Fibroblast of villous mesenchyme (primary cell): ENCODE measurements at places on chromosomes 3 and 15. TPM values are rescaled to one million over a fixed set of nuclear protein-coding genes. Genes with fewer than 3 reads are reported as not detected.

DNA sequence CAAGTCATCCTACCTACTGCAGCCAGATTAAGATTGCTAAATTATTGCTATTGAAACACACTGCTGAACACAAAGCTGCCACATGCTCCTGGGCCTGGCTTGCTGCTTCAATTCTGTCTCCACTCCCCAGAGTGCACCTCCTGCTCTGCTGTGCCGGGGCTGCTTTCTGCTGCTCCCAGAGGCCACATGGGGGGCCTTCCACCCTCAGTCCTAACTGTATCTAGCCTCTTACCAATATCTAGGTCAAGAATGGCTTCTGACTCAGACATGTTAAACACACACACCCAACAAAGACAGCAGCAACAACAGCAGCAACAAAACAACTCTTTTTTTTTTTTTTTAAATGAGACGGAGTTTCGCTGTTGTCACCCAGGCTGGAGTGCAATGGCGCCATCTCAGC is 33.0 kb downstream of the MYZAP start:
- DNase-seq, result no peak

DNA sequence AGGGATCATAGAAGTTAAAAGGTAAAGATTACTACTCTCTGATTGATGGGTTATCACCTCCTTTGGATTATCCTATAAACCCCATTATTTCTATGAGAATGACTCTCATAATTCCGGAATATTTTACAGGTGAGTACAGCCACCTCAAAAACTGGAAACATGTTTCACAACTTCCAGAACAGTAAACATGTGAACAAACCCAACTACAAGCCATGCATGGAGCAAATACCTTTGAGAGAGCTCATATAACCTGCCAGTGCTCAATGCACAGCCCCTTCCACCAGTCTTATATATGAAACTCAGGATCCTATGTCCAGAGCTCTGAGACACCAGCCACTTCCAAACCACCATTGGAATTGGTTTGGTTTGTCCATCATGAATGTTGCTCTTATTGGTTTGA is 208.0 kb downstream of the MECOM start:
- DNase-seq, result no peak

DNA sequence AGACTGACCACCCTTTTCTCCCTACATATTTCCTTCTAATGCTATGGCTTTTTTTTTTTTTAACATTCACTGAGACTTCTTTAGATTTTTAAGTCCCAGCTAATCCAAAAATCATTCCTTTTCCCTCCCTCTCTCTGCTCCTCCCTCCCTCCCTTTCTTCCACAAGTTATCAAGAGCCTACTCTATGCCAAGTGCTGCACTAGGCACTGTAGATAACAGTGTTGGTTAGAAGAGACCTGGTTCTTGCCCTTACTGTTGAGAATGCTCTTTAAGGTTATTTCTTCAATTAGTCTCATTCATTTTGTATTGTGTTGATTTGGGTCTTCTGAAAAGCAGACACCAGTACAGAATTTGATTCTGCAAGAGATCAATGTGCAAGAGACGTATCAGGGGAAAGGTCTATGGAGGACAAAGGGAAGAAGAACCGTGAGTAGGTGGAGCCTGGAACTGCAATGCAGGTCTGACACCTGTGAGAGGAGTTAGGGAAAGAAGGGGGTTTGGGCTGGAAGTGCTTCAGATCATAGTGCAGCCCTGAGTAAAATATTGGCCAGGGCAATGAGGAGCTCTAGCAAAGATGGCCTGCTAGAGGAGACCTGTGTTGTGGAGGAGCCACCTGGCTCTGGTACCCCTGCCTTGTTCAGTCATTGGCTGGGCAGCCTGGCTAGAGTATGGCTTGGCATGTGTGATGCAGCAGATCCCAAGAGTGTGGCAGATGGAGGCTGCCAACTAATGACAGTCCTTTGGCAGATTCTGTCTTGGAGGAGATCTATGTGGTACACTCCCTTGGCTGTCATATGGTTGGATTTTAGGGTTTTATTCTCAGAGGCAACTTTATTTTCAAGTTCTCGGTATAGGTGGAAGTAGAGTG is 9.7 kb upstream of the PCOLCE2 start:
- no peak for DNase-seq

DNA sequence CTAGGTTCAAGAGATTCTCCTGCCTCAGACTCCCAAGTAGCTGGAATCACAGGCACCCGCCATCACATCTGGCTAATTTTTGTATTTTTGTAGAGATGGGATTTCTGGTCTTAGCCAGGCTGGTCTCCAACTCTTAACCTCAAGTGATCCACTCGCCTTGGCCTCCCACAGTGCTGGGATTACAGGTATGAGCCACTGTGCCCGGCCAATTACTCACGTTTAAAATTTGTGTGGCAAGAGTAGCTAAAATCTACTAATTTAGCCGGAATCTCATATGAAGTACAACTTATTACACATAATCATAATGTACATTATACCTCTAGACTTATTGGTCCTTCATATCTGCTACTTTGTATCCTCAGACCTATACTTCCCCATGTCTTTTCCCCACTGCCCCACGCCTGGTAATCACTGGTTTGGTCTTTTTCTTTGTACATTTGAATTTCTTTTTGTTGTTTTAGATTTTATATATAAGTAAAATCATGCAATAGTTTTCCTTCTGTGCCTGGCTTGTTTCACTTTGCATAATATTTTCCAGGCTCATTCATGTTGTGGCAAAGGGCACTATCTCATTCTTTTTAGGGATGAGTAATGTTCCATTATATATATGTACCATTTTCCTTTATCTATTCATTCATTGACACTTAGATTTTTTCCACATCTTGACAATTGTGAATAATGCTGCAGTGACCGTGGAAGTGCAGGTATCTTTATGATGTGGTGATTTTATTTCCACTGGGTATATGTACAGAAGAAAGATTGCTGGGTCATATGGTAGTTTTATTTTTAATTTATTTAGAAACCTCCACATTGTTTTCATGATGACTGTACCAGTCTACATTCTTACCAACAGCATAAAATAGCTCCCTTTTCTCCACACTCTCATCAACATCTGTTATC is 605.0 kb upstream of the CBLB start:
- no peak for DNase-seq

DNA sequence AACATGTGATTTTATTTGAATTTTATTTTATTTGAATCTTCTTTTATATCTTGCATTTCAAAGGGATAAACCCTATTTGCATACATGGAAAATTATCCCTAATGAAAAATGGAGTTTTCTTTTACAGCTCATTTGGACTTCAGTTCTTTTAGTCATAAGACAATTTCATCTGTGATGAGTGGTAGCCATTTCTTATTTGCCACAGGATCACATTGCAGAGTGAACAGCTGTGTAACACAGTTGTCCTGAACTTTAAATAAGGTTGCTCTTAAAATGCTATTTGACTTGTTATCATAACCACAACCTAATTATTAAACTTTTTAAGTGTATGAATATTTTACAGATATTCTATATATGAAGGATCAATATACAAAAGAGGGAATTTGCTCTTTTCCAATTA is 221.7 kb upstream of the ROPN1 start:
- no peak for DNase-seq

DNA sequence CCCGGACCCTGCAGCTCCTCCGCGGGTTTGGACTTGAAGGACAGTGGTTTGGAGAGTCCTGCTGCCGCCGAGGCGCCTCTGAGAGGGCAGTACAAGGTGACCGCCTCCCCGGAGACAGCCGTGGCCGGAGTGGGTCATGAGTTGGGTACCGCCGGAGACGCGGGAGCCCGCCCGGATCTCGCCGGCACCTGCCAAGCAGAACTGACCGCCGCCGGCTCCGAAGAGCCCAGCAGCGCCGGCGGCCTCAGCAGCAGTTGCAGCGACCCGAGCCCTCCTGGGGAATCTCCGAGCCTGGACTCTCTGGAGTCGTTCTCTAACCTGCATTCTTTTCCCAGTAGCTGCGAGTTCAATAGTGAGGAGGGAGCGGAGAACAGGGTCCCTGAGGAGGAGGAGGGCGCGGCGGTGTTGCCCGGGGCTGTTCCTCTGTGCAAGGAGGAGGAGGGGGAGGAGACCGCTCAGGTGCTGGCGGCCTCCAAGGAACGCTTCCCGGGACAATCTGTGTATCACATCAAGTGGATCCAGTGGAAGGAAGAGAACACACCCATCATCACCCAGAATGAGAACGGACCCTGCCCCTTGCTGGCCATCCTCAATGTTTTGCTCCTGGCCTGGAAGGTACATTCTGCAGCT is 634 bp downstream of the MINDY2 start:
- no peak for DNase-seq

- peak; percentile 41 for DNase-seq
Observed at GRCh38 chr3:160403028-160403545, 3.6 kb downstream of the SMC4 start.

GRCh38 chr3:50336452-50337174 is 4.0 kb downstream of the RASSF1 start:
- DNase-seq, result no peak

DNA sequence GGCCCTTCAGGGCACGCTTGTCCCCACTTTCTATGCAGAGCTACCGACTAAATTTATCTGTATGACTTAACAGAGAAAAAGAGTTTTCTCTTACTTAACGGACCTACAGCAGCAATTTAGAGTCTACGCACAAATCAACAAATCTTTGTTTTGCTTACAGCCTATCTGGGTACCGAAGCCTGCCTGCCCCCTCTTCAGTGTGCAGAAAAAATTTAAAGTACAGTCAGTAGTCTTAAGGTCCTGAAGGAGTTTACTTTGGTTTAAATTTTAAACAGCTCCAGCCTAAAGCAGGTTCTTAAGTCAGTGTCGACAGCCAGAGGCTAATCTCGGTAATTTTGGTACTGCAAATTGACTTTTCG is 570 bp downstream of the SACM1L start:
- no peak for DNase-seq

DNA sequence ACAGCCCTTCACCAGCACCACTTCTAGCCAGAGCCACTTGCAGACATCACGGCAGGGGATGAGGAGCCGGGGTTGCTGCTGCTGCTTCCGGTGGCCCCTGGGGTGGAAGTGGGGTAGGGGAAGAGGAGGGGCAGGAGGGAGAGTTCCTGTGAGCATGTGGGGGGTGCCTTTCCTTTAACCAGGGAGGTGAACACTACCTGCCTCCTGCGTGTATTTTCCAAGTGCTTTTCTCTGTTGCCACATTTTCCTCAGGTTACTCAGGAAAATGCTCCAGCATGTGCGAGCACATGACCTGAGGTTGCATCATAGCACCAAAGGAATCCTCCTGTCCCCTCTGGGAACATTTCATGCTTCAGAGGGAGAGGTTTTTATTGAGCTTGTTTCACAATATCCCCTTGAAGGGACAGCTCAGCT is 12.2 kb upstream of the SACM1L start:
- peak; percentile 95 for DNase-seq

GRCh38 chr3:177037241-177037640 is 160.0 kb downstream of the TBL1XR1 start:
- DNase-seq, result no peak

DNA sequence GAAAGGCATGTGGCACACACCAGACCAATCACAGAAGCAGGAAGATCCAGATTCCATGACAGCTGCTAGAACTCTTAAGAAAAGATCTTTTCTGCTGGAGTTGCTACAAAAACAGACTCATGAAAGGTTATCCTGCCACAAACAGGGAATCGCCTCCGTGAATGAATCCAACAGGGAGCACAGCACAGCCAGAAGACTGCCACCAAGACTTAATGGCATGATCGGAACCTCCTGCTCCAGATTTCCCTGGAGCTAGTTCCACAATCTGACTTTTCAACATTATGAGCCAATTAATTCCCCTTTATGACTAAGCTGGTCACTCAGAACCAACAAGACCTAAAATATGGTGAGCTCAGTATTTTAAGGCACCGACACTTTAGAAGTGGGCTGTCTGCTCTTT is 232.5 kb downstream of the FOXP1 start:
- no peak for DNase-seq

DNA sequence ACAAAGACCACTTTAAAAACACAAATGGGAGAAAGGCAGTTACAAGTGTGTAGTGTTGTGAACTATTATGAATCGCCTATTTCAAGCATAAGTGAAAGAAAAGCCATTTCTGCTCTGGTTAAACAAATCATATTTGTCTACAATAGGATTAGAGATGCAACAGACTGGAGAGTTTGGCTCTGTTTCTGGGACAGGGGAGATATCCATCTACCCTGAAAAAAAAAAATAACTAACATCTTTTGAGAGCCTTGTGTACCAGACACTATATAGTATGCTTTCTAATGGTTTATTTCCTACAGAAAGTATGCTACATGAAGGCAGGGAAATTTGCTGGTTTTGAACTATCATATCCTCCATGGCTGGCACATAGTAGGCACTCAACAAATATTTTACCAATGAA is 106.7 kb upstream of the FHIT start:
- no peak for DNase-seq

- no peak for DNase-seq
Observed at GRCh38 chr3:152043620-152044019, 170.2 kb downstream of the SUCNR1 start.

GRCh38 chr15:40875991-40876730 is 2.1 kb upstream of the RHOV start:
- DNase-seq, result no peak

DNA sequence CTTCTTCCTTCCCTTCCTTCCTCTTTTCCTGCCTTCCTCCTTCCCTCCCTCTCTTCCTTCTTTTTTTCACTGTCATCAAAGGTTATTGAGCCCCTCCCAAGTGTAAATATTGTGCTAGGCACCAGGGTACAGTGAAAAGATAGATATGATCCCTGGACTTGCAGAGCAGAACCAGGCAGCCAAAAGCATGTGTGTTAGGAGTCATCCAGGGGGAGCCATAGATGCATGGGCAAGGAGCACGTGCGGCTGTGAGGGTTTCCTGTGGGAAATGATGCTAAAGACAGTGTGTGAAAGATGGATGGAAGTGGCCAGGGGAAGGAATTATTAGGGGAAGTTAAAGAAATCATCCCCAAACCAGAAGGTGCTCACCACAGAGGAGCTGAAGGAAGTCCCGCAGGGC is 65.2 kb downstream of the NR2F2 start:
- DNase-seq, result no peak

- no peak for DNase-seq
Observed at GRCh38 chr15:56959318-56959648, 40.8 kb downstream of the TCF12 start.

GRCh38 chr15:73781038-73781925 is 28.1 kb upstream of the INSYN1 start:
- DNase-seq, result peak; percentile 16

- no peak for DNase-seq
Observed at GRCh38 chr3:15345608-15346137, 13.3 kb upstream of the SH3BP5 start.

DNA sequence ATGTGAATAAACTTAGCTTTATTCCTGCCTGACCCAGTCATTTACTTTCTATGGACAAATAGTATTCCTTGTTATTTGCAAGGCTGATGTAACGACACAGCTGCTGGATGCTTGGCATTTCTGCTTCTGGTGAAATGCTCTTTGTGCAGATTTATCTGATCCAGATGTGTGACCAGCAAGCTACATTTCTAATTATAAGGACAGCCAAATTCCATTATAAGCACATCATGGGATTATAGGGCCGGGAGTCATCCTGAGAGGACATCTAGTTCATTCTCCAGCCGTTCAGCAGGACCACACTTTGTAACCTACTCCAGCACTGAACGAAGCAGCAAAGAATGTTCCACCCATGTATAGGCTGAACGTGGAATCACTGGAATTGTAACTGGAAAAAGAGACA is 42.9 kb downstream of the FNDC3B start:
- peak; percentile 96 for DNase-seq

P2RY12 gene
- under 0.01 TPM in 1 of 2 replicates, not detected in the other for total RNA-seq

CYP11A1 gene
- 0.64 and 0.86 TPM in 2 replicates for total RNA-seq

SCAANT1 gene
- total RNA-seq, result not detected in 2 replicates

RCCD1 gene
- total RNA-seq, result 12.9 and 14.7 TPM in 2 replicates

BUB1B gene
- total RNA-seq, result 13.9 and 19.9 TPM in 2 replicates

PROK2 gene
- not detected in 2 replicates for total RNA-seq

CCR5 gene
- total RNA-seq, result under 0.01 TPM in 1 of 2 replicates, not detected in the other

ZIC1 gene
- total RNA-seq, result not detected in 2 replicates

GOLGA8H gene
- total RNA-seq, result under 0.01 TPM in 1 of 2 replicates, not detected in the other

TRPM1 gene
- total RNA-seq, result under 0.01 TPM in 1 of 2 replicates, not detected in the other

LARP6 gene
- 36.7 and 46.7 TPM in 2 replicates for total RNA-seq
